ENCODE measurements at places on chromosomes 1 and 21.

- no peak for DNase-seq
These were observed 13.7 kb downstream of the RHEX start for GRCh38 chr1:206066479-206067171.

DNA sequence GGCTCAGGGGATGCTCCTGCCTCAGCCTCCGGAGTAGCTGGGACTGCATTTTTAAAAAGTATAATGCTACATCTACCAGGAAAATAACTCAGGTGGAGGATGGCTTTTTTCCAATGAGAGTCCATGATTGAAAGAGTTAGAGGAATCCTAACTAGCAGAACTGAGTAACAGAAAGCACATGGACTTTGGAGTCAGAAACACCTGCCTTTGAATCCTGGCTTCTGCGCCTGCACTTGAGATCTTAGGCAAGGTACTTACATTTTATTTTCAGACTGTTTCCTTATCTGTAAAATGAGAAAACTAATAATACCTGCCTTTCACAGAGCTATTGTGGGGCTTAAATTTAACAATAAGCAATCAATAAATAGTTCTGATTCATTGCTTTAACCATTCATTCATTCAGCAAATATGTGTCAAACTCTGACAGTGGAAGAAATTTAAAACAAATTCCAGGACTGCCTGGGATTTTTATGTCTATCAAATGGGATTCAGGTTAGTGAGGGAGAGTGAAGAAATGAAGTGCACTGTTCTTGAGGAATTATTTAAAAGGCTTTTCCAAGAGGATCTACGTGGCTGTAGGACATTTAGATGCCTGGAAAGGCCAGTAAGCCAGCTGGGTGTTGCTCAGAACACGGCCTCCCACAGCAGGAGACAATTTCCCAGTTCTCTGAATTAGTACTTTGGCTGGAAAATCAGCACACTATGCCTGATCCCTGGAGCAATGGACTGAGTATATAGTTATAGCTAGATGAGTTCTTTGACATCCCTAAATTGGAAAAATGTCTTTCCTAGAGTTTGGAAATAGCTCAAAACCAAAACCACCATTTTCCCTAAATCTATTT is 12.8 kb upstream of the LBR start:
- DNase-seq = no peak

- DNase-seq = no peak
These were observed 2.4 kb upstream of the B4GALT3 start for GRCh38 chr1:161179698-161180097.

DNA sequence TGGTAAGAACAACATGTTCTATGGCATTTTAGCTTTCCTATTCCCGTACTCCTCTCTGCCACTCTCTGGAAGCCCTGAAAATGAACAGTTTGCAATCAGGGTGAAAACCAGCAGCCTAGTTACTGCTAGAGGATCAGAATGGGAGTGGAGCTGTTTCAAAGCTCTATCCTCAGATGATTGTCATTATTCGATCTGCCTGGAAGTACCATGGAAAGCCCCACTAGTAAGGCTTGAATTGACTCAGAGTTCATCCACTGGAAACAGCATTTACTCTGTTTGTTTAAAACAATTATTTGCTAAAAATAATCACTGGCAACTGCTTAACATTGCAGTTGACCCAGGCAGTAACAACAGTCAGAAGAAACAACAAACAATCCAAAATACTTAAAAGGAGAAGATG is 91.2 kb downstream of the USH2A start:
- no peak for DNase-seq

DNA sequence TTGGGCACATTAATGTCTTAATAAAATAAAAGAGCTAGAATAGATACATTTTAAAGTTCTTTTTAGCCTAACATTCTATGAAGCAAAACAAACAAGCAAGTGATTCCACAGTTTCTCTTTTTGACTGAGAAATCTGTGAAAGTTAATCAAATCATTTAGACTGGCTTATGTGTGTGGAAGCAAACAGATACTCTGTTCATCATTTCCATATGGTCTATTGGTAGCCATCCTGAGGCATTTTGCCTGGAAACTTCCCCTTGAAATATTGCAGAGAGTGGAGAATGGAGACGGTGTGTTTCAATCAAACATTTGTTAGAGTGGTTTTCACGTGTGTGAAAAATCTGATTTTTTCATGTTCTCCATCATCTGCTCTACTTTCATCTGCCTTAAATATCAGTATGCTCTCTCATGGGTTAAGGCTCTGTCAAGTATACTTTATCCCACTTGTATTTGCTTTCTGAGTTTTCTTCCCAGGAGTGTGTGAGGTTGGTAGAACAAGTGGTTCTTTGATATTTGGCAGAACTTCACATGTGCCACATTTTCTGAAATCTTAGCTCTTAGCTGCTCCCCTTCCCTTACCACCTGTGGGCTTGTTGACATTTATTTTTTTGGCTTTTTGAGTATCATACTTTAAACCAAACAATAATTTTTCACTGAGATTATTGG is 139.1 kb upstream of the PTGFR start:
- DNase-seq = no peak

DNA sequence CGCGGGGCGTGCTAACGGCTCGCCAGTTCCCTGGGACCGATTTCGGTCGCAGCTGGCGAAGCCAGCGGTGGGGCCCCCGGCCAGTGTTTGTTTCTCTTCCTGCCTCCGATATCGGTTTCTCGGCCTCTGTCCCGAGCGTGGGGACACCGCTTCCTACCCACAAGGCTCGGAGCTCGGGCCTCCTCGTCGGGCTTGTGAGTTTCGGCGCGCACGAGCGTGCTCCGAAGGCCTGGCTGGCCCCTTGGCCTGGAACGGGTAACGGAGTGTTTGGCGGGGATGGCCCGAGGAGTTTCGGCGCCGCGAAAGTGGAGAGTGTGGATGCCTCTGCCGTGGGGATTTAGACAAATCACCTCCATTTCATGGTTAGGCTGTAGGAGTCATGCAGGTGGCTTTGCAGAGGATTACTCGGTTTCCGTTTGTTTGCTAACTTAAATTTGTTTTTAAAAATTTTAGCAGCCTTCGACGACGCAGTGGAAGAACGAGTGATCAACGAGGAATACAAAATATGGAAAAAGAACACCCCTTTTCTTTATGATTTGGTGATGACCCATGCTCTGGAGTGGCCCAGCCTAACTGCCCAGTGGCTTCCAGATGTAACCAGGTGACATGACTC is 559 bp downstream of the RBBP4 start:
- DNase-seq = no peak

DNA sequence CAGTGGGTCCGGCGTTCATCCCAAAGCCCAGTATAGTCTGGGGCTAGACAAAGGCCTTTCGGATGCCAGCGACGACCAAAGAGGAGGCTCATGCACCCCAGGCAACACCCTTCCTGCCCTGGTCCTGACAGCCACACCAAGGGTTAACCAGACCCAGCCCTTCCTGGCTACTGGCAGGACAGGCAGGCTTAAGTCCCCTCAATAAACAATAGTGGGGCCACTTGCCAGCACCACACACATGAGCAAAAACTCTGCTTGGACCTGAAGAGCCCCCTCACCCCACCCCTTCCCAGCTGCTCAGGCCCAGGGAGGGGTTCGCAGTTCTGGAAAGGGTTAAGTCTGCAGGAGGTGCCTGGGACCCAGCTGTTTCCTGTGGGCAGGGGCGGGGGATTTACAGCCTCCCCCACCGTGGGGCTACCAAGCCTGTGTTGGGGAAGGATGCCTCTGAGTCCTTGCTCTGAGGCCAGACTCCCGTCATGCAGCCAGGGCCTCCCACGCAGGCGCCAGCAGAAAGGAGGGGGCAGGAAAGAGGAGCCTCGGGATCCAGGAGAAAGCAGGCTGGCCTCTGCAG is 18.2 kb downstream of the PHLDA3 start:
- DNase-seq = no peak

DNA sequence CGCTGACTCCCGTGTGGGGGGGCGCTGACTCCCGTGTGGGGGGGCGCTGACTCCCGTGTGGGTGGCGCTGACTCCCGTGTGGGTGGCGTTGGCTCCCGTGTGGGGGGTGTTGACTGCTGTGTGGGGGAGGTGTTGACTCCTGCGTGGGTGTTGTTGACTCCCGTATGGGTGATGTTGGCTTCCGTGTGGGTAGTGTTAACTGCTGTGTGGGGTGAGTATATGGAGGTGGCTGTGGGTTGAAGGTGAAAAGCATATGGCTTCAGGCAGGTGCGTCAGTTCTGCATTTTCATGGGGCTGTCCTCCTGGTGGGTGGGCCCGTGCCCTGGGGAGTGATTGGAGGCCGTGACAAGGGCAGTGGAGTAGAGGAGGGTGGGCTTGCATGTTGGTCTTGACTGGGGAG is 7.9 kb downstream of the PLCH2 start:
- DNase-seq = no peak

DNA sequence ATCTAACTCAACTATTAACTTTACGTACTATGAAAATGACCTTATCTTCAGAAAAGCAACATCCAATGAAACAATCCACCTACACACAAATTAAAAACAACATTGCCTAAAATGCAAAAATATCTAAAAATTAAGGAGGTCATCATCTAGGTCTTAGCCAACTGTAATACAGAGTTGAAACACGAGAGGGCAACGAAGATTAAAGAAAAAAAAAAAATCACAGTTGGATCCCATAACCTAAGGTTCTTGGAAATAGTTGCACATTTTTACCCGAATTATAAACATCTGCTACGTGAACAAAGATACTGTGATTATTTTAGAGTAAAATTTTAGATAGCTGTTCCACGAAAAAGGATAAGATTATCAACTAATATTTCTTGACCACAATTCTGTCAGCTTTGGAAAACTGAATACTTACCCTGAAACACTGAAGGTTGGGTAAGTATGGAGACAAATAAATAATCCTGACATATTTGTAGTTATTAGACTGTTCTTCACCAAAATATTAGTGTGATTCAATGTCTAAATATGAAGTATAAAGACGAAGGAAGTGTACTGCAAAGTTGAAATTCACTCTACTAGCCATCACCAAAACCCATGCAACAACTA is 88.0 kb upstream of the AK4 start:
- no peak for DNase-seq

GRCh38 chr21:44766818-44767354 is 34.7 kb downstream of the UBE2G2 start:
- no peak for DNase-seq

DNA sequence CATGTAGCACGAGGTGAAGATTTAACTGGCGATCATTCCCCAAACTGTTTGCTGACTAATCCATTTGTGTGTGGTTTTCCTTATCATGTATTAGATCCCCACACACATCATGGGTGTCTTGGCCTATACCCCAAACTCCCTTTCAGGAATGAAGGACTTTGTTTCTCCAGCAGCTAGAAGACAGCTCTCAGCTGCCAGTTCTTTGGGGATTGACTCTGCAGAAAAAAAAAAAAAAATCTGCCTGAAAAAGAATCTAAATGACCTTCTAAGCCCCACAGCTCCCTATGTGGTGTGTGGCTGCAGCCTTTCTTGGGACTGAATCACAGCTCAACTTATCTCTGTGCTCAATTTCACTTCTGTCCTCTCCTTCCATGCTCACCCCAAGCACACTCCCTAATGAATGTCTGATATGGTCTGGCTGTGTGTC is 256.3 kb upstream of the DUSP10 start:
- DNase-seq = no peak

GRCh38 chr1:12596007-12596821 is 21.8 kb downstream of the DHRS3 start:
- no peak for DNase-seq

DNA sequence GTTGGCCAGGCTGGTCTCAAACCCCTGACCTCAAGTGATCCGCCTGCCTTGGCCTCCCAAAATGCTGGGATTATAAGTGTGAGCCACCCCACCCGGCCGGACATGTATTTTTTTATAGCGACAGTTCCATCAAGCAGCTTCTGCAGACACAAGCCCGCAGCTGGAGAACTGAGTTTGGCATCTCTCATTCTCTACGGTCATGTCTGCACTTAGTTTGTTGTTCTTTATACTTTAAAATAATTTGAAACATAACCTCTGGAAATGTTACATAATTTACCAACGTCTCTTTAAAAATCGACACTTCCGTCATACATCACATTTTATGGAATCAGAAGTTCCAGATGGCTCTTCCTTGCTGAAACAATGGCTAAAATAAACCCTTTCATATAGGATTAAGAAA is 183.6 kb downstream of the DYRK1A start:
- no peak for DNase-seq

GRCh38 chr1:245361065-245361464 is 206.3 kb downstream of the KIF26B start:
- DNase-seq = no peak

- no peak for DNase-seq
These were observed 231.7 kb upstream of the AJAP1 start for GRCh38 chr1:4422504-4423289.

GRCh38 chr1:169873582-169874199 is 20.0 kb downstream of the SCYL3 start:
- no peak for DNase-seq

DNA sequence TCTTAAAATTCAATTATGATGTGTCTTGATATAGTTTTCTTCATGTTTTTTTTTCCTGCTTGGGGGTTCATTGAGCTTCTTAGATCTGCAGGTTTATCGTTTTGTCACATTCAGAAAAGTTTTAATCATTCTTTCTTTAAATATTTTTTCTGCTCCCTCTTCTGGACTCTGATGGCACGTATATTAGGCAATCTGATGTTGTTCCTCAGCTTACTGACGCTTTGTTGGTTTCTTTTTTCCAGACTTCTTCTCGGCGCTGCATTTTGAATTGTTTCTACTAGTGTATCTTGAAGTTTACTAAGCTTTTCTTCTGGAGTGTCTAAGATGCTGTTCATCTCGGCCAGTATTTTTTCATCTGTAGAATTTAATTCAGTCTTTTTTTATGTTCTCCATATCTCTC is 44.8 kb upstream of the FMOD start:
- DNase-seq = no peak

DNA sequence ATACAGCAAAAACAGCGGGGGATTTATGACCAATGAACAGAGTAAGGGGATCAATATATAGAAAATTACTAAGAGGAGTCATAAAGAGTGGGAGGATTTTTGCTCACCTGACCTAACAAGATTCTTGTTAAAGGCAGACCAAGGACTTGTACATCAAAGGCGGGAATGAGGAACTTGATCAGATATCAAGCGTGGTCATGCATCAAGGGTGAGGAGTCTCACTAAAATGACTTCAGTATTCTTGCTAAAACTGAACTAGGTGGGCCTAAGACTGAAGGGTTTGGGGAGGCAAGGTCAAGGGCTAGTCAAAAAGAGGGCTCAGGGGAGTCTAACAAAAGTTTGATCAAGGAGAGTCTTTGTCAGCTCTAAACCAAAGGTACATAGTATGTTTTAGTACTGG is 2.1 kb downstream of the MOV10 start:
- DNase-seq = no peak

- no peak for DNase-seq
These were observed 64.5 kb upstream of the SLC44A3 start for GRCh38 chr1:94755675-94756074.

DNA sequence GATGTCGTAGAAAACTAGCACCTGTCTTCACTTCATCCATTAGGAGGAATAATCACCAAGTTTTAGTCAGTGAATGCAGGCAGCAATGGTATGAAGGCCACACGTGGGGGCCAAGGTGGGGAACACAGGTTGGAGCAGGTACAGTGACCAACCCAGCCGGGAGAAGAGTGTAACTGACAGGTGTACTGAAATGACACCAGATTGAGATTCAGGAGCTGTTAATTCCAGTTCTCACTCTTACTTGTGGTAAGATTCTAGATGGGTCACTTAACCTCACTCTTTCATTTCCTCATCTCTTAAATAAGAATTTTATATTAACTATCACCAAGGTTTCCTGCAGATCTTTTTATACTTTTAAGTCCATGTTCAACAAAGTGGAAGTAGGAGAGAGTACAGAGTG is 206.2 kb upstream of the PTBP2 start:
- no peak for DNase-seq

GRCh38 chr21:38734646-38735365 is 70.9 kb upstream of the ETS2 start:
- DNase-seq = no peak

All from NCI-H2081 treated with DMSO at 0.1 percent for 48 hours (cell line).